Aorta (tissue), 5 donors: ENCODE measurements at places on chromosomes 1 and 21. TPM values are rescaled to one million over a fixed set of nuclear protein-coding genes. Genes with fewer than 3 reads are reported as not detected.
A peak's percentile ranks its signal among the peaks of the same experiment; 100 is the strongest.

DNA sequence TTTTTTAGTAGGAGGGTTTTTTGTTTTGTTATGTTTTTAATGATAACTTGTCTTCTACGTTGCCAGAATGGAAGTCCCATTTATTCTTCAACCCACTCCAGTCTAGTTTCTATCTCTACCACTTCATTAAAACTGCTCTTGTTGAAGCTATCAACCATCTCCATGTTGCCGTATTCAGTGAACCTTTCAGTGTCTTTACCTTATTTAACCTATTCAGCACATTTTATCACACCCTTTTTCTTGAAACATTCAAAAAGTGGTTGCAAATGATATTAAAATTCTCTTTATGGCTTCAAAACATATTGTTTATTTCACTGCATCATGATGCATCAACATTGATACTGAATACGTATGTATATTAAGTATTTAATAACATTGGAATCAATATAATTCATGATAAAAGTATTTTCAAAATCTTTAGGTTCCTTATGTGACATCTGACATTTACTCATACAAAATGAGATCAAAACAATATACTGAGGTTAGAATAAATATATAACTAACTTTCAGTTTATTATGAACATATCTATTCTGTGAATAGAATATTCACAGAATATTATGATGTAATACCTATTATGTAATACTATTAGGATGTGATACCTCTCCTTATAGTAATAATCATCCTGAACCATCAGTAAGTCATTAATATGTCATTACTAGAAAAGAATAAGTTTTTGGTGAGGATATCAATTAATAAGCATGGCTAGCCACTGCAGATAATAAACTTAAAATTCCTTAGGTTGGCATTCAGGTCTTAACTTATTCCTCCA is 52.0 kb upstream of the ADAR start:
- H3K27ac ChIP-seq: no peak overlapping the region
- no peaks in the 10 kb centered on the region for H3K4me1 ChIP-seq
- no peak for DNase-seq

The SH2D5 gene
- 0.39 TPM for total RNA-seq

DNA sequence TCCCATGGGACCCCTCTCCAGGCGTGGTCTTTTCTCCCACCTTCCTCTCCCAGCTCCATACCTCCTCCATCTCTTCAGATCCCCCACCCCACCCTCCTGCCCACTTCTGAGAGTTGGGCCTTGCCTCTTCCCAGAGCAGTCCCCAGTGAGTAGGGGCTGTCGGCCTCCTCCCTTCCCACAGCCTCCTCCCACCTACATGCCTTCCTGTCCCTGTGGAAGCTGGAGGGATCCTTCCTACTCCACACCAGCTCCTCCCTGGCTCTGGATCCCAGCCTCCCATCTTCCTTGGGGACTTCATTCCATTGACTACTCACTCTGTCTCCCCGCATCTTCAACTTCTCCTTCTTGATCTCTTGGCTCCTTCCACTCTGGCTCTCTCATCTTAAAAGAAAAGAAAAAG is 24.9 kb downstream of the KCNQ4 start:
- DNase-seq: no peak
- H3K36me3 ChIP-seq: no peaks in the 10 kb centered on the region

- peak overlapping the region; percentile 72 for H3K27ac ChIP-seq
- no peaks in the 10 kb centered on the region for H3K36me3 ChIP-seq
- H3K4me3 ChIP-seq: no peak overlapping the region
- H3K27me3 ChIP-seq: no peaks in the 10 kb centered on the region
- peaks cover 9% of the 10 kb centered on the region for H3K4me1 ChIP-seq
- no peak for DNase-seq
These were observed 23.3 kb downstream of the NGF start for GRCh38 chr1:115314765-115315164.

- no peak overlapping the region for H3K4me3 ChIP-seq
- H3K27me3 ChIP-seq: no peaks in the 10 kb centered on the region
- H3K4me1 ChIP-seq: no peaks in the 10 kb centered on the region
- DNase-seq: no peak
These were observed 200.7 kb downstream of the KCNT2 start for GRCh38 chr1:196407358-196408051.

GRCh38 chr1:92201973-92202372 is 15.7 kb upstream of the C1orf146 start:
- H3K4me3 ChIP-seq: no peak overlapping the region
- no peak for DNase-seq
- no peak overlapping the region for H3K27ac ChIP-seq
- H3K27me3 ChIP-seq: no peaks in the 10 kb centered on the region
- no peaks in the 10 kb centered on the region for H3K36me3 ChIP-seq

DNA sequence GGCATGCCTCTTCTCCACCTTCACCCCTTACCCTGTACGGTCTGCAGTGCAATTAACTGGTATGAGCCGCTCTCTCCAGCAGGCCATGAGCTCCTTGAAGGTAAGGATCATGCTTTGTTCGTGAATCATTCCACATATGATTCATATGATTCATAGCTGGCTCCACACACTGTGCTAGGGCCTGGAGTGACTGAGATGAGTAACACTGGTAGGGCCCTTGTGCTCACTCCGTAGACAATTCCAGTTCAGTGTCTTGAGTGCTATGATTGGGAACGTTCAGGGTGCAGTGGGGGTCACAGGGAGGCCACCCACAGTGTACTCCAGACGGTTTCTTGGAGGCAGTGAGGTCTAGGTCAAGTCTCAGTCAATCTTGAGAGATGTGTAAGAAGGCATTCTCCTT is 239.8 kb downstream of the LMX1A start:
- H3K36me3 ChIP-seq: no peaks in the 10 kb centered on the region
- no peak for DNase-seq

The TNFRSF8 gene
- 0.88 TPM for total RNA-seq

- no peak overlapping the region for H3K4me3 ChIP-seq
- H3K27me3 ChIP-seq: no peaks in the 10 kb centered on the region
- H3K27ac ChIP-seq: no peak overlapping the region
- no peak for DNase-seq
- H3K36me3 ChIP-seq: no peaks in the 10 kb centered on the region
These were observed 68.6 kb downstream of the PIK3CD start for GRCh38 chr1:9719978-9720722.

DNA sequence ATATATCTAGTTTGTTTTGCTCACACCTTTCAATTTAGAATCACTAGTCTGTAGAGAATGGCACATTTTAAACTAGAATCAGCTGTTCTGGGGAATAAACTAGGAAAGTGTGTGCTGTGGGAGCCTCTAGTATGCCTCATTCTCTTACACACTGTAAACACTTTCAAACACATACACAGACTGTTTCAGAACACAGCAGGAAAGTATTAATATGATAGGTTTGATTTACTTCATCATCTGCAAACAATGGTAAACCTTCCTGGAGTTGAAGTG is 67.1 kb upstream of the ABCG1 start:
- H3K27me3 ChIP-seq: no peaks in the 10 kb centered on the region
- no peak overlapping the region for H3K27ac ChIP-seq
- no peak overlapping the region for H3K4me3 ChIP-seq
- no peak for DNase-seq

The OR2AK2 gene
- total RNA-seq: not detected

The AMY1B gene
- total RNA-seq: not detected

DNA sequence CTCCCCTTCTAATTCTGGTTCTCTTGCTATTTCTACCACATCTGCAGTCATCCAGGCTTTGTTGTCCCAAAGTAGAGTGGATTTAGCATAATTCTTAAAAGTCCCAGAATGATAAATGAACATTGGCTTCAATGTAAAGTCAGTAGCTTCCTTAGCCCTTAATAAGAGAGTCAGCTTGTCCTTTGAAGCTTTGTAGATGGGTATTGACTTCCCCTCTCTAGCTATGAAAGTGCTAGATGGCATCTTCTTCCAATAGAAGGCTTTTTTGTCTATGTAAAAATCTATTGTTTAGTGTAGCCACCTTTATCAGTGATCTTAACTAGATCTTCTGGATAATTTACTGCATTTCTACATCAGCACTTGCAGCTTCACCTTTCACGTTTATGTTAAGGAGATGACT is 181.4 kb upstream of the B3GALT2 start:
- H3K36me3 ChIP-seq: no peaks in the 10 kb centered on the region
- no peak for DNase-seq
- no peak overlapping the region for H3K4me3 ChIP-seq
- H3K4me1 ChIP-seq: no peaks in the 10 kb centered on the region
- no peak overlapping the region for H3K27ac ChIP-seq

GRCh38 chr1:30572192-30572591 is 151.2 kb downstream of the MATN1 start:
- H3K4me3 ChIP-seq: no peak overlapping the region
- no peaks in the 10 kb centered on the region for H3K4me1 ChIP-seq
- H3K36me3 ChIP-seq: no peaks in the 10 kb centered on the region
- H3K27ac ChIP-seq: no peak overlapping the region
- DNase-seq: no peak
- H3K27me3 ChIP-seq: no peaks in the 10 kb centered on the region

The CDK18 gene
- total RNA-seq: 47.1 TPM

DNA sequence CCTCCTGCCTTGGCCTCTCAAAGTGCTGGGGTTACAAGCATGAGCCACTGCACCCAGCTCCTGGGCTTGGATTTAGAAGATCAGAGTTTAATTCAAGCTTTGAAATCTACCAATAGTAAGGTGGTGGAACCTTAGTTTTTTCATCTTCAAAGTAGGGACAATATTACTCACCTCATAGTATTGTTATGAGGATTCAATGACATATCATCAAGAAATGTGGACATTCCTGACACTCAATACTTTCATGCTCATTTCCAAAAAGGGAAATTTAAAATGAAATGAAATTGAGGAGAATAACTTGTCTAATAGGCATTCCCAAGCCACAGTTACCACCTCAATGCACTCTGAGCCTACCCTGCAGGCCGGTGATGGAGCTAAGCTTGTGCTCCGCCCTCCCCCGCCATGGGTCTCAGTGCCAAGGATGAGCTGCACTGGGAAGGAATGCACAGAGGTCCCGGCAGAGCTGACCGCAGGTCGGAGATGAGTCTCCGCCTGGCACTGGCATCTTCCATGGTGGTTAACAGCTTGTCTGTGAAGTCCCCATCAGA is 56.5 kb upstream of the BCAR3 start:
- no peak overlapping the region for H3K27ac ChIP-seq
- H3K4me1 ChIP-seq: no peaks in the 10 kb centered on the region
- no peak for DNase-seq
- H3K36me3 ChIP-seq: no peaks in the 10 kb centered on the region
- H3K4me3 ChIP-seq: no peak overlapping the region

DNA sequence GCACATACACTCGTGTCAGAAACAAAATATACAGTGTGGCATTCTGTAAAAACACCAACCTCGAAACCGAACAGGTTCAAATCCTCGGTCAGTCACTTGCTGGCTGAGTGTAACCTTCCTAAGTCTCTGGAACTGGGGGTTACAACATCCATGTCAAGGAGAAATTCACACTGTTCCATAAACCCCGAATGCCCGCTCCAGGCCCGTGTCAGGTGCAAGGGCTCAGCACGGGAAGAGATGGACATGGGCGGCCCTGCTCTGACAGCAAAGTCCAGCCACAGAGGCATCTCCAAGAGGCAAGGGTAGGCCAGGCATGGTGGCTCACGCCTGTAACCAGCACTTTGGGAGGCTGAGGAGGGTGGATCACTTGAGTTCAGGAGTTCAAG is 79.5 kb downstream of the SLC66A1 start:
- H3K4me3 ChIP-seq: no peak overlapping the region
- no peak overlapping the region for H3K27ac ChIP-seq
- no peaks in the 10 kb centered on the region for H3K4me1 ChIP-seq
- H3K36me3 ChIP-seq: no peaks in the 10 kb centered on the region
- no peak for DNase-seq
- H3K27me3 ChIP-seq: no peaks in the 10 kb centered on the region

GRCh38 chr1:178871551-178872320 is 859 bp upstream of the ANGPTL1 start:
- H3K27me3 ChIP-seq: no peaks in the 10 kb centered on the region
- no peaks in the 10 kb centered on the region for H3K36me3 ChIP-seq
- no peak overlapping the region for H3K27ac ChIP-seq
- H3K4me3 ChIP-seq: peak overlapping the region; percentile 79

GRCh38 chr1:36091698-36092097 is 3.0 kb downstream of the ADPRS start:
- peak; percentile 47 for DNase-seq
- H3K27me3 ChIP-seq: no peaks in the 10 kb centered on the region
- H3K4me1 ChIP-seq: no peaks in the 10 kb centered on the region
- no peaks in the 10 kb centered on the region for H3K36me3 ChIP-seq
- no peak overlapping the region for H3K4me3 ChIP-seq
- no peak overlapping the region for H3K27ac ChIP-seq

The PTGFR gene
- 44.3 TPM for total RNA-seq

The FAM72A gene
- total RNA-seq: 3.3 TPM

DNA sequence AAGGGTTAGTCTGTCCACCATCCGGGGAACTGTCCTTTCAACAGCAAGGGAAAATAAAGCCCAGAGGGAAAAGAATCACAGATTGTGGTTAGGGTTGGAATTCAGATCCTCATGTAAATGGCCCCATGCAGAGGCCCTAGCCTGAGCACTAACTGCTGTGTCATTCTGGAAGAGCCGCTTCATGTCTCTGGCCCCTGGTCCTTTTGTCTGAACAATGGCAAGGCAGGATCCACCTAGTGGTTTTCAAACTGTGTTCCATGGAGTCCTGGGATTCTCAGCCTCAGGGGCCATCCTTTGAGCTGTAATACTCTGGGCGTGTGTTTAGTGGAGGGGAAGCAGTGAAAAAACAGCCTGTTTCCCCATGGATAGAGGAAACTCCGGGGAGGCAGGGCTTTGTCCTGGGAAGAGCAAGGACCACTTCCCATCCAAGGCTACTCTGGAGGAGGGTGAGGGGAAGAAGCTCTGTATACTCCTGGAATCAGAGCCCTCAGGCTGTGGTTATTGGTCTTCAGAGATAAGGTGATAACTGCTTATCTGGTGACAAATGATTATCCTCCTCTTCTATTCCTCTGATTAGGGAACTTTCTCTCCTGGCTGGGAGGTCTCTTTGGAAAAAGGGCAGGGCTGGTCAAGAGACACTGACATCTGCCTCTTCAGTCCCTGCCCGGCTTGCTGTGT is 19.2 kb downstream of the PAX7 start:
- no peaks in the 10 kb centered on the region for H3K4me1 ChIP-seq
- DNase-seq: no peak
- no peak overlapping the region for H3K27ac ChIP-seq
- no peaks in the 10 kb centered on the region for H3K27me3 ChIP-seq
- no peak overlapping the region for H3K4me3 ChIP-seq
- no peaks in the 10 kb centered on the region for H3K36me3 ChIP-seq

DNA sequence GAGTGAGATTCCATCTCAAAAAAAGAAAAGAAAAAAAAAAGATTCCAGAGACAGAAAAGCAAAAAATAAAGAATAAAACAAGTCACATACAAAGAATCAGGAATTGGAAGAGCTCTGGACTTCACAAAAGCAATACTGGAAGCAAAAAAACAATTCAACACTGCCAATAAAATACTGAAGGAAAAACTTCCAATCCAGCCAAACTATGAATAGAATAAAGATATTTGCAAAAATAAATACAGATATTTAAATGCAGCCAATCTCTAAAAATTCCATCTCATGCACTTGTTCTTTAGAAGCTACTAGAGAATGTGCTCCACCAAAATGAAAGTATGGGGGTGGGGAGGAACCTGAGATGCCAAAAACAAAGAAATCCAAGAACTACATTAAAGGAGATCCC is 29.4 kb upstream of the RBM34 start:
- DNase-seq: no peak
- H3K36me3 ChIP-seq: no peaks in the 10 kb centered on the region
- H3K4me1 ChIP-seq: peaks cover 3% of the 10 kb centered on the region
- peak overlapping the region; percentile 75 for H3K27ac ChIP-seq
